Stimulated activated CD4-positive, alpha-beta T cell treated with anti-CD3 and anti-CD28 coated beads, Interleukin-2, amount 100 ng/mL, for 24 hours (primary cell): ENCODE measurements at places on chromosomes 11 and 22.

GRCh38 chr22:29715240-29715639 is 4.6 kb upstream of the CABP7 start:
- no peak for DNase-seq

DNA sequence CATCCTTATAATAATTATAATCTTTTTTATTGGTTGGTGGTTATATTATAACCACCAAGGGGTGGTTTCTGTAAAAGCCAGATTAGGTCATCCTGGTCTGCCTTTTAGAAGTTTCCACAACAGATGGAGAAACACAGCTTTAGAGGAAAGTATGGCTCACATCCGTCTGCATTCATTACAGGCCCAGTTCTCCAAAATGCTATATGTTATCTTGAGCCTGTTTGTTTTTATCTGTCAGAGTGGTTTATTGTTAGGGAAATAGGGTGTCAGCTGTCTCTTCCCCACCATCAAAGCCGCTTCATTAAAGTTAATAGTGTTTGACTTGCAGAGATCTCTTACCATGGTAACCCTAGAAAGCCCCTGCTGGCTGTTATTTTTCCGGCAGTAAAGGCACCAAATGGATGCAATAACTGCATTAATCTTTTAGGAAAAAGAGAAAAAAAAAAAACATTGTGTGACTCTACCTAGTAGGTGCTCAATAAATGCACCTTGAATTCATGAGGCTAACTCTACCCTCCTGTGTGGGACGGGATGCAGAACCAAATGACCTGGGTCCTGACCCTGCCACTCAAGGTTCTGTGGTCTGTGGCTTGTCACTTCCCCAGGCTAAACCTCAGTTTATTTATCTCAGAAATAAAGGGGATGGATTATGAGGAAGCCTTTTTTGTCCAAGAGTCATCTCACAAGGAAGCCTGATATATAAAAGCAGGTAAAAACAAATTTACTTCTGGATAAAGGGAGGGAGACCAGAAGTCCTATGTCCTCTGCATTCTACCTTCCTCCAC is 118.3 kb downstream of the WT1 start:
- DNase-seq = no peak

DNA sequence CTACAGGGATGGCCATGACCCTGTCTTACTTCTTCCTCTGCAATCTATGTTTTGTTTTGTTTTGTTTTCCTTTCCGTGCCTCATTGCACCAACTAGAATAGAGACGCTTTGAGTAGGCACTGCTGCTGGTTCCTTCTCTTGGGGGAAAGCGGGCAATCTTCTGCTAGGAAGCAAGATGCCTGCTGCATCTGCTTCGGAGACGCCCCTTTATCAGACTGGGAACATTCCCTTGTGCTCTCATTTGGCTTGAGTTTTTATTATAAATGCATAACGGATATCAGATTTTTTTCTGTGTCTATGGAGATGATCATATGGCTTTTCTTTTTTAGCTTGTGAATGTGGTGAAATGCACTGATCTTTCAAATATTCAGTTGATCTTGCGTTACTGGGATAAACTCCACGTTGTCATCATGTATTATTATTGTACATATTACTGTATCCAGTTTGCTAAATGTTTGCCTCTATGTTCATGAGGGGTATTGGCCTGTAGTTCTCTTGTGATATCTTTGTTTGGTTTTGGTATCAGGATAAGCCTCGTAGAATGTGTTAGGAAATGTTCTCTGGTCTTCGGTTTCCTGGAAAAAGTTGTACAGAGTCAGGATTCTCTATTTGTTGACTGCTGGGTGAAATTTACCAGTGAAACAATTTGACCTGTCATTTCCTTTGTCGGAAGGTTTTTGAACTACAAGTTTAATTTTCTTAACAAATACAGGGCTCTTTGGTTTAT is 23.4 kb upstream of the KRTAP5-6 start:
- DNase-seq = no peak

- DNase-seq = no peak
These were observed 13.3 kb upstream of the MOB2 start for GRCh38 chr11:1499899-1500298.

- DNase-seq = no peak
These were observed 9.5 kb downstream of the PHOX2A start for GRCh38 chr11:72234514-72234830.

GRCh38 chr11:73053964-73054363 is 88.2 kb downstream of the FCHSD2 start:
- no peak for DNase-seq

- DNase-seq = no peak
These were observed 6.4 kb downstream of the BATF2 start for GRCh38 chr11:64990222-64990923.

DNA sequence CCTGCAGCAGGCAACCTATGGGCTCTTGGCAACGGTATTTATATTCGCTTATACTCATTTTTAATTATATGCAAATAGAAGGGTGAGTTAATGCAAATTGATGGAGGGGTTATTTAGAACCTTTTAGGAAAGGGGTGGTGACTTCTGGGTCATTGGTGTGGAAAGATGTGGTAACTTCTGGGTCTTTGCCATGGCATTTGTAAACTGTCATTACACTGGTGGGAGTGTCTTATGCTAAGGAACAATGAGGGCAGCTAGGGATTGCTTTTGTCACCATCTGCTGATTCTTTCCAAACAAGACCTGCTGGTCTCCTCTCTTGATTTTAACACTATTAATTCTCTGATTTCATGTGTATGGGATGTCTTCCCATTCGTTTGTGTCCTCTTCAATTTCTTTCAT is 11.7 kb upstream of the KAT5 start:
- no peak for DNase-seq

DNA sequence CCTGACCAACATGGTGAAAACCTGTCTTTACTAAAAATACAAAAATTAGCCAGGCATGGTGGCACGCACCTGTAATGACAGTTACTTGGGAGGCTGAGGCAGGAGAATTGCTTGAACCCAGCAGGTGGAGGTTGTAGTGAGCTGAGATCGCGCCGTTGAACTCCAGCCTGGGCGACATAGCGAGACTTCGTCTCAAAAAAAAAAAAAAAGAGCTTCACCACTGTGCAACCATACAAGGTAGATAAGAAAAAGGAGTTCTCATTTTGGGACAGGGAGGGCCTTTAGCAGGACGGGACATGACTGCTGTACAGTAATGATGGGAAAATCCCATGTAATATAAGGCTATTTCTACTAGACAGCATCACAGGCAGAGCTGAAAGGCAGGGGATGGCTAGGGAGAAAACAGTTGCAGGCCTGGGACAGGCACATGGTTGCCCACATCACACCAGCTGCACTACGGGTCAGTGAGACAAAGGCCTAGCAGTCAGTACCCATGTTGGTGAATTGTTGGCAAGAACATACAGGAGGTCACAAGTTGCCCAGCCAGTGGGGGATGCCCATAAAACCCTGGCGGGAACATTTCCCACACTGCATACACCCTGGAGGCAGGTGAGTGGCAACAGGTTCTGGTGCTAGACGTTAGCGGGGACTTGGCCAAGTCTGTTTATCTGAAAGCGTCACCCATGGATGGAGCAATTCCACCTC is 5.4 kb downstream of the TANGO2 start:
- DNase-seq = no peak

DNA sequence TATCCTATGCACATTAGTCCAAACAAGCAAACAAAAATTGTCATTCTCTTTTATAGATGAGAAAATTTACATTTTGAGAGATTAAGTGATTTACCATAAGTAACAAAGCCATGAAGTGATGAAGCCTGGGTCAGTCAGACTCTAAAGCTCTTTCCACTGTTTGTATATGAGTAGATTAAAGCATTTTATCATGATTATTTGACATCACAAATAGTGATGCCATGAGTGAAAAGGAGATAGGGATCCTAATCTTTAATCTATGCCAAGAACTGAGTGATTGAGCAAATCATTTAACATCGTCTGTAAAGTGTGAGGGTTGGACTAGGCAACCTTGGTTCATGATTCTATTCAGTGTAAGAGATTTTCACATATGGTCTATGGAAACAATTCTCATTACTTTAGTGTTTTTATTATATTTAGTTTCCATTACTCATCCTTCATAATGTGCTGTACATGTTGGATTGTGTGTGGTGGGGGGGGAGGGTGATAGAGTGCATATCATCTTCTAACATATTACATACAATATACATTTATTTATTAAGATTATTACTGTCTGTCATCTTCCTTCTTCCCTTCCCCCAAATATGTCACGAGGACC is 50.7 kb downstream of the ARHGEF12 start:
- no peak for DNase-seq

- peak; percentile 72 for DNase-seq
These were observed at the start of gene CD81 for GRCh38 chr11:2376751-2377451. Gene CD81 (plus strand): TSS chr11:2377310. CDS start chr11:2377550, 240 bp downstream.

DNA sequence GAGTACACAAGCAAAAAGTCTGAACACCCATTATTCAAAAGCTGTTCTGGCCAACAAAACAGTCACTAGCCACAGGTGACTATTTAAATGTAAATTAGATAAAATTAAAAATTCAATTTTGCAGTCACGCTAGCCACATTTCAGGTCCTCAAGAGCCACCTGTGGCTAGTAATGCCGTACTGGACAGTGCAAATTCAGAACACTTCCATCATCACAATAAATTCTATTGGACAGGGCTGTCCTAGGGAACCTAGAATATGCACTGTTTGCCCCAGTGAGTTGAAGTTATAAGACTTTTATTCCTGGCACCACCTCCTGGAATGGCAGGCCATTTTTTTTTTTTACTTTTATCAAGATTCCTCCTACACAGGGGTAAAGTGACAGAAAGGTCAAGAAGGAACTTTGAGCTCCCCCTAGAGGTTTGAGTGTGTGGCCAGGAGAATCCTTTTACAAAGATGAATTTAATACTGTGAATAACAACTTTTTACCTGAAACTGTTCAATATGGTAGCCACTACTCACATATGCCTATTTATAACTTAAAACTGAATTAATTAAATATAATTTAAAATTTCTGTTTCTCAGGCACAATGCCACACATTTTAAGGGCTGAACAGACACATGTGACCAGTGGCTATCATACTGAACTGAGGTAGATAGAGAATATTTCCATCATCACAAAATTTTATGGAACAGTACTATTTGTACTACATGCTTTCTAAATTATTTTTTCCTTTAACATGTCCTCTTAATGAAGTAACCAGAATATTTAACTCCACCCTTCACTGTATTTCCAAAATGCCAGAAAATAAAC is 6.5 kb downstream of the MSANTD2 start:
- no peak for DNase-seq

GRCh38 chr11:74546752-74547151 is 45.6 kb upstream of the POLD3 start:
- no peak for DNase-seq

DNA sequence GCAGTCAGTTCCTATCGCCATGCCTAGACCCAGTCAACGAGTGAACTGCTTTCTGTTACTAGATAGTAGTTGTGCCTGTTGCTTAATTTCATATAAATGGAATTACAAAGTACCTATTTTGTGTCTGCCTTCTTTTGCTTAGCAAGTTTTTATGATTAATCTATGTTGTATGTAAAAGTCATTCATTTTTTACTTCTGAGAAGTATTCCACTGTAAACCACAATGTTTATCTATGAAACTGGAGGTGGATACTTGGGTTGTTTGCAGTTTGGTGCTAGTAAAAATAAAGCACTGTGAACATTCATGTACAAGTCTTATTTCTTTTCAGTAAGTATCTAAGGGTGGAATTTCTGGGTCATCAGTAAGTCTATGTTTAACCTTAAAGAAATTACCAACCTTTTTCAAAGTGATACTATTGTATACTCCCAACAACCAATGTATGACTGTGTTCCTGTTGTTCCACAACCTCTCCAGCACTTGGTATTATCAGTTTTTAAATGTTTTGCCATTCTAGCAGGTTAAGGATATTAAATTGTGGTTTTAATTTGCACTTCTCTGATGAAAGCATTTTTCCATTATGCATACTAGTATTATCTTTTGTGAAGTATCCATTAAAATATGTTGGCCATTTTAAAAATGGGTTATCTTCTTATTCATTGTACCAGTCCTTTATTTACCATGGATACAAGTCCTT is 68.2 kb downstream of the DNAJC24 start:
- no peak for DNase-seq

DNA sequence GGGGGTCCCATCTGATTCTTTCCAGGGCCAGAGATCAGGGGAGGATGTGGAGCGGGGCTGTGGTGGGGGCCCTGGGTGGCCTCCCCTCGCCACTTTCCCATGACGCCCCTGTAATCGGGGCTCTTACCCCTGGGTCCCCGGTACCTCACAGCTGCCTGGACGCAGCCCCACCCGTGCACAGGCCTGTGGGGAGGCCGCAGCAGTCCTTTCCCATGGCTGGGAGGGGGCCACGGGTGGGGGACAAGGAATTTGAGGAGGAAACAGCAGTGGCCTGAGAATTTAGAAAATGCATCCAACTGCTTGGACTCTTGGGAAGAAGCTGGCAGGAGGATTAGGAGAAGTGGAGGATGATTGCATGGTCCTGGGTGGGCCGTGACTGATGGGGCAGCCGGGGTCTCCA is 18.0 kb downstream of the H19 start:
- no peak for DNase-seq

- no peak for DNase-seq
These were observed 443 bp downstream of the BTBD18 start for GRCh38 chr11:57751176-57751575.

DNA sequence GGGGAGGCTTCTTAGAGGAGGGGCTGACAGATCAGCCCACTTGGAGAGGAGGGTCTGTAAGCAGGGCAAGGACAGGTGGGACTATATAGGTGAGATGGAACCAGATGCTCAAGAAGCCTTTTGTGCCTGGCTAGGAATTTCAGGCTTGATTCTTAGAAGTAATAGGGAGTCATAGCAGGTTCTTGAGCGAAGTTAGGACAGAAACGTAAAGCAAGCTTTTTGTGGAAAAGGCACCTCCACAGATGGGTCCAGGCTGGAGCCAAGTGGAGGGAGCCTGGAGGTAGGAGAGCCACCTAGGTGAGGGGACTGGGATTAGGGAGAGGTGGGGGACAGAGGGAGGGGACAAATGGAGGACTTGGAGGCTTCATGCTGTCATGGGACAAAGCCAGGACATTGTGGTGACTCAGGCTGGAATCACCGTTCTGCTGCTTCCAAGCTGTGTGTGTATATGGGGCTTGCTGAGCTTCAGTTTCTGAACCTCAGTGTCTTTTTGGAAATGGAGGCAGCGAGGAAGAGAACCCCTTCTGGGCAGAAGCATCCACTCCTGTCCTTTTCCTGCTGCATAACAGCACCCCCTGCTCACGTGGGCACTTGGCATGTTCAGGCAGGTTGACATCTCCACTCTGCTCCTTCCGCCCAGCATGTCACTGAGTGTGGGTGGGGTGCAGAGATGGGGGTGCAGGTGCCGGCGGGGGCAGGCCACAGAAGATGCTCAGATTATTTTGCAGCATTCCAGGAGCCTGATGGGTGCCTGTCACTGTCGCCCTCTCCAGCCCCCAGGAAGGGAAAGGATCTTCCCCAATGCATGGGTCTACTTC is 58.0 kb downstream of the MCM5 start:
- no peak for DNase-seq
